CD4-positive, alpha-beta T cell treated with Interleukin-6 at 100 ng/mL for 8 hours (primary cell): ENCODE measurements at places on chromosomes 5 and 9.

DNA sequence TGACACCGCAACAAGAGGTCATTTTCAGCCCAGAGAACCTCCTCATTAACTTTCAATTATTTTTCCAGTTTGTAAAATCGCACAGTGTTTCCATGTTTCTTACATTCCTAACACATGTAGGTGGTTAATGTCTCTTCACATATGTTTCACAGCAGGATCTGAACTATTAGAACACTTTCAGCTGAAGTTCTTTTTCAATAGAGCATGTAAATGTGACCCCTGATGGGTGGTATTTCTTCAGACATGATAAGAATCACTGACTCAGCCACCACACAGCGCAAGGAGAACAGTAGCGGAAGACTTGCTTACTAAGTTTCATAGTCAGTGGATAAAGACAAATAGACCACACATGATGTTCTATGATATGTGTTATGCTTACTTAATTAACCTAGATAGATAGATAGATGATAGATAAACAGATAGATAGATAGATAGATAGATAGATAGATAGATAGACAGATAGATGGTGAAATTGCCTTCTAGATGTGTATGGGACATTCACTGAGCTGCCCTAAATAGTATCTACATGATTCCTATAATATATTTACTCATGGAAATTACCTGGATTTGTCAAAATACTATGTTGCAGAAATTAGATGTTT, 1992.1 kb upstream of the NUDT12 start:
- DNase-seq: no peak

- DNase-seq: no peak
These were observed 8.1 kb downstream of the ADAMTS13 start for GRCh38 chr9:133430244-133430643.

- no peak for DNase-seq
These were observed 517.3 kb upstream of the TLE4 start for GRCh38 chr9:79054500-79054899.

GRCh38 chr9:113528088-113528487, 64.6 kb downstream of the RGS3 start:
- DNase-seq: no peak

DNA sequence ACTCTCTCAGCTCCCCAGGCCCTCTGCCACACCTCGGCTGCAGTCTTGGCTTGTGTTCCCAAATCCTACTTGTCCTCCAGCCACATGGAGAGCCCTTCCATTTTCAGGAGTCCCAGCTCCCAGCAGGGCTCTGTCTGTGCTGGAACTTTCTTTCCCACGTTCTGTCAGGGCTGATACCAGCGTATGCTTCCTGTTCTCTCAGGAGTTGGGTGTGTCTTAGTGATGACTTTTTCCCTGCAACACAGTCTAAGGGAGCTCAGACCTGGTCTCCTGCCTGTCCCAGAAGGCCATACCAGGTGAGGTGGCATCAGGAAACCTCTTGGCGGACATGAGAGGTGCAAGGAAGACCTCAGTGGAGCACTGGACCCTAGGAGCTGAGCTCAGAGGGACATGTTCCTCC, 226.5 kb downstream of the HSPA4 start:
- no peak for DNase-seq

DNA sequence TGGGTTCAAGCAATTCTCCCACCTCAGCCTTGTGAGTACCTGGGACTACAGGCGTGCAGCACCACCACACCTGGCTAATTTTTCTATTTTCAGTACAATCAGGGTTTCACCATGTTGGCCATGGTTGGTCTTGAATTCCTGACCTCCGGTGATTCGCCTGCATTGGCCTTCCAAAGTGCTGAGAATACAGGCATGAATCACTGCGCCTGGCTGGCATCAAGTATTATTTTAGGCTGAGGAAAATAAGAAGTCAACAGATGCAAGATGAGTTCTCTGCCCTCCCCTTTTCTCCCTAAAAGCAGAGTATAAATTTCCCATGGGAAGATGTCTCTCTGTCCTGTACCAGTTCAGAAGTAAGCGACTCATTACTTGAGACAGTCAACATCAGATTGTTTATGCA, 71.5 kb downstream of the ELAVL2 start:
- no peak for DNase-seq

- no peak for DNase-seq
These were observed 1060.4 kb downstream of the CDH12 start for GRCh38 chr5:21792748-21793147.

GRCh38 chr9:131798246-131798645, 58.4 kb upstream of the RAPGEF1 start:
- no peak for DNase-seq
